ENCODE measurements at places on chromosomes 6 and 20. TPM values are rescaled to one million over a fixed set of nuclear protein-coding genes. Genes with fewer than 3 reads are reported as not detected.

SLC32A1 gene
- 0.16 TPM for total RNA-seq

CD93 gene
- total RNA-seq, result 0.16 TPM

TGIF2 gene
- total RNA-seq, result 51.1 TPM

SMLR1 gene
- not detected for total RNA-seq

SLC25A27 gene
- total RNA-seq, result not detected

TINAG gene
- not detected for total RNA-seq

ZKSCAN3 gene
- 0.61 TPM for total RNA-seq

HLA-DRA gene
- total RNA-seq, result 37.8 TPM

RAD21L1 gene
- not detected for total RNA-seq

SFT2D1 gene
- 7.3 TPM for total RNA-seq

ARHGAP18 gene
- 1.5 TPM for total RNA-seq

GSTA2 gene
- not detected for total RNA-seq

THEMIS gene
- total RNA-seq, result 26.3 TPM

DNA sequence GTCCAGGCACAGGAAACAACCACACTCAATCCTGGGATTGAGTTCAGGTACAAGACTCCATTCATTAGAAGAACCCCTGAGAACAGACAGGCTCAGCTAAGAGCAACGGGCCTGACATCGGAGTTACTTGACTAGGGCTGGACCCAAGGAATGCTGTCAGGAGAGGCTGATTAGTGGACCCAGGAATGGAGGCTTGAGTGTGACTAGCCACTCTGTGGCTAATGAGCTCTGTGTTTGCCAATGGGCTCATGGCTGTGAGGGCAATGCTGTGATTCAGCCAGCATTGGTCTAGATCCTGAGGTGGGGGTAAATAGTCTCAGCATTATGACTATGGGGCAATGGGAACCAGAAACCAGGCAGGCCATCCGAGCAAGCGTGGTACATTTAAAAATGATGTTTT is 71.8 kb downstream of the RIOK1 start:
- DNase-seq, result no peak

DNA sequence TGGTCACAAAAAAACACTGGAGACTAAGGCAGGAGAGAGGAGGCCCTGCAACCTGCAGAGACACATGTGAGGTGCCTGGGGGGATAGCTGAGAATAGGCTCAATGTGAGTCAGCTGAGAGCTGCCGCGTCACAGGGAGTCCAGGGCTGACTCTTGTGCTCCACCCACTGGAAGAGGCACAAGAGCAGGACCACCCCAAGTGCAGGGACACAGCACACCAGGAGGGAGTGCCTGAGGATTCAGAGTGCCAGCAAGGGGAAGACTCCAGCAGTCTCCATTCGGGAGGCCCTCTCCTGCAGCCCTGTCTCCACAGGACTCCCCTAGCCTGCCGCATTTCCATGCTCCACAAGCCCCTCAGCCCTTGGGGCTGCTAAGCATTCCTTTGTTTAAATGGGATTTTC is 105.5 kb downstream of the HUS1B start:
- no peak for DNase-seq

DNA sequence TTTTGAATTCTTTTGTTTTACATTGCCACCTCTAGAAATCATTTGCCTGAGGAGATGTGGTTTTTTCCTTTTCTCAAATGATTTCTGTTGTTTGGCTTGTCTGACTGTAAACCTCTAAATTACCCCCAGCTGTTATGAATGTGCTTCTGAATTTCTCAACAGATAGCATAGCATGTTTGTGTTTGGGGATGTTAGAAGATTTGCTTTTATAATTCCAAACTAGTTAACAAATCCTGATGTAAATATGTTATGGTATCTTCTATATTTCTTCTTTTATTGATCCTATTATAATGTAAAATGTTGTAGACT is 31.6 kb upstream of the EZR start:
- DNase-seq, result no peak

DNA sequence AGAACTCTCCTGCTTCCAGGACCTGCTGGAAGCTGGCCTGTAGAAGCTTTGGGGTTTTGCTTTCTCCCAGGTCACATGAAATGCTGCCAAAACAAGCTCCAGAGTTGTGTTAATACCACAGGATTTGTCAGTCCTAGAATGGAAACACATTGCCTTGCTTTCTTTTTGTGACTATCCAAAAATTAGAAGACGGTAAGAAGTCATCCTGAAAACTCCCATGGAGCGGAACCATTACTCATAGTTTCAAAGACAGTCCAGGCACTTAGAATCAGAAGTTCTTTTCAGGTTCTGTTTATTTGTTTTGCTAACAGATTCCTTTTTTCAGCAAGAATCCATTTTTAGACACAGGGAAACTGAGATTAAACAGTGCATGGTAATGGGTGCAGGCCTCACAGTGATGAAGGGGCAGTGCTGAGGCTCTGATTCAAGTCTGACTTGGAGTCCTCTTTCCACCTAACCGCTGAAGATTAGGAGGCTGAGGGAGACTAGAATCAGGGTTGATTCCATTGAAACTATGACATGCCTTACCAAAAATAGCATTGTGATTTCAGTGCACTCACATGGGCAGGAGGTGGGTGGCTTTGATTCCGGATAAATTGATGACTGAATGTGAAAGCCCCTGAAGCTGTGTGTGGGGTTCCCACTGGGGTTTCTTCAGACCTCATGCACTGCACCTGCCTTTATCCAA is 72.2 kb upstream of the NAA20 start:
- DNase-seq, result no peak

- no peak for DNase-seq
Observed at GRCh38 chr20:43189554-43190331, at the start of gene PTPRT. TSS of gene PTPRT (minus strand) at chr20:43189906. CDS start at chr20:43189733, 173 bp downstream.

GRCh38 chr20:22675341-22675740 is 91.0 kb upstream of the FOXA2 start:
- no peak for DNase-seq

DNA sequence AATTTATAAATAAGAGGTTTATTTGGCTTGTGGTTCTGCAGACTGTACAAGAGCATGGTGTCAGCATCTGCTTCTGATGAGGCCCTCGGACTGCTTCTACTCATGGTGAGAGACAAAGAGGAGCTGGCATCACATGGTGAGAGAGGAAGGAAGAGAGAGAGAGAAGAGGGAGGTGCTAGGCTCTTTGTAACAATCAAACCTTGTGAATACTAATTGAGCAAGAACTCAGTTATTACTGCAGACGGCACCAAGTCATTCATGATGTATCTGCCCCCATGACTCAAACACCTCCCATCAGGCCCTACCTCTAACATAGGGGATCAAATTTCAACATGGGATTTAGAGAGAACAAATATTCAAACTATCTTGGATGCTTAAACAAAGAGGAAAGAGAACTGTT is 6.3 kb upstream of the SIRPG start:
- DNase-seq, result peak; percentile 58

- DNase-seq, result no peak
Observed at GRCh38 chr6:37636116-37636515, 61.6 kb downstream of the MDGA1 start.

DNA sequence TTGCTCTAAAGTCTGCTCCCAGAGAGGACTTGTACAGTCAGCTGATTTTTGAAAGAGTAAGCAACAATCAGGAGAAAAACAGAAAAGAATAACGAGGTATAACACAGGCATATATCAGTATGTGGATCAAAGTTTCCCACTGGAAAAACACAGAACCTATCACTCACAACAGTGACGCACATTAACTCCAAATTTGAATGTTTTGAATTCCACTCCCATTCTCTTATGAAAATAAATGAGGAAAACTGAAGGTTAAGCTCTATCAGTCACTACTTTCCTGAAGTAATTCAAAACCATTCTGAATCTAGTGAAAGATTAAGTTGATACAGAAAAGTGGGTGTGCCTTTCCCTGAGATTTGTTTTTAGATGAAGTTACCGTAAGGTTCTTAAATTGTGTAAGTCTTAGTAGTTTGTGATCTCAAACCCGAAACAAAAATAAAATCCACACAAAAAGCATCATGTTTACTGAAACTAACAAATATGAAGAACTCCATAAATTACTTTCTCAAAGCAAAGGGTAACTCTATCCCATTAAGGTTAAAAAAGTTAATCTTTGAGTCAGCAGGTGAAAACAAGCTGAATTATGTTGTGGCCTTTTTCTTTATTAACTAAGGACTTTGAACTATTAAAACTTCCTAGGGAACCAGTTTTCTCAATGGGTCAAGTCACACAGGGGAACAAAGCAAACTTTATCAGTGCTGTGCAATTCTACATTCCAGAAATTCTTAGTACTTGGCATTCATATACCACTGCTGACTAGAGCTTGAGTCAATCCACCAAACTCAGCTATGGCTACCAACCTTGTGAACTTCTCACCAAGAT is 115.7 kb downstream of the OGFRL1 start:
- no peak for DNase-seq

DNA sequence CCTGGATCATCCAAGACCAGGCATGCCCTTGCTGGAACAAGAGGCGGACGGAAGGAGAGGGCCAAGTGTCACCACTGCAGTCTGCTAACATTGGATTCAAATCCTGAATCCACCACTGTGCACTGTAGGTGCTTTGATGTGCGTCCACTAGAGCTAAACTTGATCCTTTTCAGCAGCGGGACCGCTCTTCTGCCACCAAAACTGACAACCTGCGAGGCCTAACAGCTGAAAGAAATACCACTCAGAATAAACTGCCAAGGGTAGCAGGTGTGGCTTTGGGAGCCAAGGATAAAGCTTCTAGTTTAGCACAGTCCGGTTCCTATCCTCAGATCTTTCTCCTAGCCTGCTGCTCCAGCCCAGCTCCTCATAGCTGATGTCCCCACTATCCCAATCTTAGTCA is 108.0 kb downstream of the ATXN1 start:
- DNase-seq, result no peak

DNA sequence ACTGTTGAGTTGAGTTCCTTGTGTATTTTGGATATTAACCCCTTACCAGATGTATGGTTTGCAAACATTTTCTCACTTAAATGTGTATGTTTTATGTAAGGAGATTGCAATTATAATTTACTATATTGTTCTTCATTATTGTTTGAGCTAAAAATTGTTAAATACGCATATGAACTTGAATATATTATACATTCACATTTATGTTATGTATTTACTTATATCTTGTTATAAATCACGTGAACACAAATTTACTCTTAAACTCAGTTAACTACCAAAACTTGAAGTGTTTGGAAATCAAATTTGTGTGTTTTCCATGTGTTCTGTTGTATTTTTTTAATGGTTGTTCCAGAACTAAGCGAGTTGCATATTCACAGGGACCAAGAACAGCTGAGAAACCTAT is 18.3 kb downstream of the CDC40 start:
- no peak for DNase-seq

GRCh38 chr6:43286980-43287716 is 10.9 kb upstream of the SLC22A7 start:
- no peak for DNase-seq

- no peak for DNase-seq
Observed at GRCh38 chr6:158503846-158504245, 56.0 kb upstream of the TMEM181 start.

- DNase-seq, result no peak
Observed at GRCh38 chr20:33606118-33606771, 55.9 kb upstream of the C20orf144 start.

- no peak for DNase-seq
Observed at GRCh38 chr6:79627422-79627821, 3.7 kb upstream of the SH3BGRL2 start.

DNA sequence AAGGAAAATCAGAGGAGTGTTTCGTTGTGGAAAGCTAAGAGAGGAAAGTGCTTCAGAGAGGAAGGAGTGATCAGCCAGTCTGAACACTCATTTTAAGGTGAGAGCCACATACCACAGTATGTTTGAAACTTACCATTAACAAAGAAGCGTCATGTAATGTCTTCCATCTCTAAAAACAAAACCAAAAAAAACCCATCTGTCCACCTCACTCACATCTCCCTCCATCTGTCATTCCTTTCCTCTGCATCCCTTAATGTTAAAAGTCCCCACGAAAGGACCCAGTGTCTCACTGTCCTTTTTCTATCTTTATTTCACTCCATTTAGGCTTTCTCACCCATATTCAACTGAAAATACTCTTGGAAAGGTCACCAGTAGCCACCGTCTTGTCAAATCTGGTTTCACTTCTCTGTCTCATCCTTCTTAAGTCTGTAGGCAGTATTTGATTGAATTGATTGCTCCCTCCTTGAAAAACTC is 59.4 kb upstream of the GNRH2 start:
- DNase-seq, result no peak

DNA sequence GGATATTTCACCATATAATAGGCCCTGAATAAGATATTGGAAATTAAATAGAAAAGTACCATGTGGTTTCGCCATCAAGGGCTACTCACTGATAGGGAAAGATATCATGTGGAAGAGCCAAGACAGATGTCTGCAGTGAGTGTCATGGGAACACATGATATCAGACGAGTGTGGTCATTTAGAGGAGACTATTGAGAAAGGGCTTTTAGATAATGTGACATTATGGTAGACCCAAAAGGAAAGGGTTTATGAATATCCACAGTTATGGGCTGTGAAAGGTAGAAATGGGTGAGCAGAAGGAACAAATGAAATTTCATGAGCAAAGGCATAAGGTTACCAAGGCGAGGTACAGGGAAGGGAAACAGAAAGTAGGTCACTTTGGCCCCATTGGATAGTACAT is 182.3 kb upstream of the PRSS16 start:
- no peak for DNase-seq

GRCh38 chr6:3623451-3624249 is 127.9 kb downstream of the PXDC1 start:
- DNase-seq, result peak; percentile 7
